Progenitor cell of endocrine pancreas (in vitro differentiated cells): ENCODE measurements at places on chromosomes 11 and 22. TPM values are rescaled to one million over a fixed set of nuclear protein-coding genes. Genes with fewer than 3 reads are reported as not detected.

DNA sequence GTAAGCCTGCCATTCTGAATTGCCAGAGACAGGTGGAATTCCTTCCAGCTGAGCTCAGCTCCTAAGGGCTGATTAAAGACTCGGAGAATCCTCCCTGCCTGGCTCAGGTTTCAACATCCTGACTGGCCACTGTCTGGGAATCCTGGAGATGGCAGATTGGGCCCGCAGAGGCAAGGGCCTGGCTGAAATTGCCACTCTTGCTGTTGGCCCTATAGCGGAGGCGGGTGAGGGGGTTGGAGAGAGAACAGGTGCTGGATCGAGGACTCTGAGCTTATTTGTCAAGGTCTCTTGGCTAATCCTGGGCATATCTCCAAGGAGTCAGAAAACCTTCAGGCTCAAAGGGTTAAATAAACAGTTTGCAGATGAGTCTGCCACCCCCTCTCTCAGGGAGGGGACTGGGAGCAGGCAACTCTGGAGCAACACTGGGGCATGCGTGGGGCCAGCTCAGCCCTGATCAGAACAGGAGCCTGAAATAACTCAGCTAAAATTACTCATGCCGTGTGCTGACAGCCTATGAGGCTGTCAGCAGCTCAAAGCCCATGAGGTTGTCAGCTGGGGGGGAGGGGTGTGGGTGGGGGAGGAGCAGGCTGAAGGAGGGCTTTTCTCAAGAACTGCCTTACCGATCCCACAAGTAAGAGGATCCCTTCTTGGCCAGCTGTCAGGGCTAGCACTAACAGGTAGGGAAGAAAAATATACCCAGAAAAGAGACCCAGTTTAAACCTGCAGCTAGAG, 14.7 kb upstream of the MFRP start:
- no peak for DNase-seq
- peaks cover 35% of the 10 kb centered on the region for H3K27me3 ChIP-seq
- H3K4me3 ChIP-seq: no peak overlapping the region
- H3K36me3 ChIP-seq: no peaks in the 10 kb centered on the region
- H3K4me1 ChIP-seq: peaks cover 31% of the 10 kb centered on the region
- H3K27ac ChIP-seq: peak overlapping the region; percentile 90

DNA sequence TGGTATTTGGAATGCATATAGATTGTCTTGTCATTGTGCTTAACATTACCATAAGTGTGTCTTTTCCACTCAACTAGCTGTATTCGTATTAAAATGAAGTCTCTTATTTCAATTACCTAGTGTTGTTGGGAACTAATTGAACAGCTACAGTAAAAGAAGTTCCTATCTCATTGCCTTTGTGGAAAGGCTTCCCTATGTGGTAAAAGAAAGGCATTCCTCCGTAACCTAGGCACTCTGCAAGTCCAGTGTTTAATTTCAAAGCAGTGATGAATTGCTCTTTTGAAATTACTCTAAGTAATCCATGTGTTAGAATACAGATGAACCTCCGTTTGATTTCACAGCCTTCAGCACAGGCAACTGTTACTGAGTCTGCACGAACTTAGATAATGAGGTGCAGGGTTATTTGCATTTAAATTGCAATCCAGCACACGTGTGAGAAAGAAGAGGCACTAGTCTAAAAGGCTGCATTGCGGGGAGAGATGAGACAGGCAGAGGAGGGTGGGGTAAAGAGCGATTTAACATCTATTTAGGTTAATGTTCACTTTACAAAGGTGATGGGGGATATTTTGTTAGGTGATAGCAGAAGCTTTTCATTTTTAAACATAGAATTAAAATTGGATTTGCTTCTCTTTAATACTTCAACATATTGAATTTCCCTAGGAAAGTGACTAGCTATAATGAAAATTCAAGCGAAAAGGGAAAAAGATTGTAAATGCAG, 25.0 kb upstream of the CRTAM start:
- H3K27ac ChIP-seq: no peak overlapping the region
- no peaks in the 10 kb centered on the region for H3K36me3 ChIP-seq
- H3K27me3 ChIP-seq: peaks cover 12% of the 10 kb centered on the region
- no peak for DNase-seq
- no peaks in the 10 kb centered on the region for H3K4me1 ChIP-seq
- no peak overlapping the region for H3K4me3 ChIP-seq

- peaks cover 33% of the 10 kb centered on the region for H3K4me1 ChIP-seq
- H3K36me3 ChIP-seq: no peaks in the 10 kb centered on the region
- H3K4me3 ChIP-seq: no peak overlapping the region
- no peaks in the 10 kb centered on the region for H3K27me3 ChIP-seq
- peak overlapping the region; percentile 91 for H3K27ac ChIP-seq
These were observed 12.0 kb downstream of the STIM1 start for GRCh38 chr11:3867209-3868091.

- no peak for DNase-seq
- peaks cover 15% of the 10 kb centered on the region for H3K36me3 ChIP-seq
- no peak overlapping the region for H3K27ac ChIP-seq
- no peak overlapping the region for H3K4me3 ChIP-seq
These were observed 10.0 kb downstream of the SHANK2 start for GRCh38 chr11:71242391-71242790.

DNA sequence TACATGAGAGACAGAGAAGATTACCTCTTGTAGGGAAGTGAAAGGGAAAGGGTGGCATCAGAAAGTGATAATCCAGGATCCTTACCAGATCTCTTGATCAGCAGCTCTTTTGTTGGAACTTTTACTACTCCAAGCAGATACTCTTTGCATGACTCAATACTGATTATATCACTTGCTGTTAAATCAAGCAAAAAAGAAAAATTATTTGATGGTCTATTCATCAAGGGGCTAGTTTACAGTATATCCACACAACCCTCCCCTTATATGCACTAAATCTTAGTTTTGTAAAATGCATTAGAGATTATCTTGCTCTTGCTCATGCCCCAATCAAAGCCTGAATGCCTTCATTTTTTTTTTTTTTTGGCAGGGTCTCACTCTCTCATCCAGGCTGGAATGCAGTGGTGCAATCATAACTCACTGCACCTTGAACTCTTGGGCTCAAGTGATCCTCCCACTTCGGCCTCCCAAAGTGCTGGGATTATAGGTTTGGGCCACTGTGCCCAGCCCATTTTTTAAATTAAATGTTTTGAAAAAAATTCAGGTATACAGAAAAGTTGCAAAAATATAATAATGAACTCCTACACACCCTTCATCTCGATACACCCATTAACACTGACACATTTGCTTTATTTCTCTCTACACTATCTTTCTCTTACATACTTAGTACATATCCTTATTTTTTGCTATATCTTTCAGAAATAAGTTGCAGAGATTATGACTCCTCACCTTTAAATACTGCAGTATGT, 76.1 kb upstream of the UCP3 start:
- no peak for DNase-seq
- no peak overlapping the region for H3K4me3 ChIP-seq
- no peak overlapping the region for H3K27ac ChIP-seq
- peaks cover 36% of the 10 kb centered on the region for H3K36me3 ChIP-seq
- H3K27me3 ChIP-seq: no peaks in the 10 kb centered on the region
- H3K4me1 ChIP-seq: no peaks in the 10 kb centered on the region

GRCh38 chr11:46122945-46123715, 1.9 kb upstream of the PHF21A start:
- H3K27me3 ChIP-seq: no peaks in the 10 kb centered on the region
- no peak overlapping the region for H3K27ac ChIP-seq
- peaks cover 14% of the 10 kb centered on the region for H3K4me1 ChIP-seq
- H3K36me3 ChIP-seq: no peaks in the 10 kb centered on the region

- no peaks in the 10 kb centered on the region for H3K36me3 ChIP-seq
- no peak overlapping the region for H3K4me3 ChIP-seq
- H3K27me3 ChIP-seq: no peaks in the 10 kb centered on the region
These were observed 89.0 kb upstream of the GRIA4 start for GRCh38 chr11:105520706-105521345.

C1QTNF6 gene
- total RNA-seq: 13.8 and 14.5 TPM in 2 replicates
